ENCODE measurements at places on chromosomes 13 and 19.
A peak's percentile ranks its signal among the peaks of the same experiment; 100 is the strongest.

- DNase-seq, result peak; percentile 84
Measured at GRCh38 chr19:45645631-45646344, 6.6 kb upstream of the EML2 start.

GRCh38 chr19:14868497-14868896, 17.4 kb downstream of the OR7A17 start:
- no peak for DNase-seq

DNA sequence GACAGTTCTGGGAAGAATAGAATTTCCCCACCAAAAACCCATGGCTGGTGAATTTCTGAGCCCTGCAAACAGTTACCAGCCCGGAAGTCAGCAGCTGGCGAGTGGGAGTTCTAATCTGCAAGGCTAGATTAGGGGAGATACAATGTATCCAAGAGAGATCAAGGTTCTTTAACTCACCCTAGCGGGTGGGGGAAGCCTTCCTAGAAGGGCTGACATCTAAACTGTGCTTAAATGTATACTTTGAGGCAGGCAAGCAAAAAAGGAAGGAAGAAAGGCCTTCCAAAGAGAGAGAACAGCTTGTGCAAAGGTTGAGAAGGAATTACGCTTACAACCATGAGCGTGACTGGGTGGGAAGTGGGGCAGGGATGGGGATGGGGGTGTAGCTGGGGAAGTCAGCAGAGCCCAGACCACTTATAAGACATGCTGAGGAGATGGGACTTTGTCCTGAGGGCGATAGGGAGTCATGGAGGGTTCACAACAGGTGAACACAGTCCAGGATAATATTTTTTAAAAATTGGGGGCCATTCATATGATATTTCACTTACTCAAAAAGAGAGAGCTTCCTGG, 20.8 kb upstream of the ZNRF4 start:
- DNase-seq, result no peak

DNA sequence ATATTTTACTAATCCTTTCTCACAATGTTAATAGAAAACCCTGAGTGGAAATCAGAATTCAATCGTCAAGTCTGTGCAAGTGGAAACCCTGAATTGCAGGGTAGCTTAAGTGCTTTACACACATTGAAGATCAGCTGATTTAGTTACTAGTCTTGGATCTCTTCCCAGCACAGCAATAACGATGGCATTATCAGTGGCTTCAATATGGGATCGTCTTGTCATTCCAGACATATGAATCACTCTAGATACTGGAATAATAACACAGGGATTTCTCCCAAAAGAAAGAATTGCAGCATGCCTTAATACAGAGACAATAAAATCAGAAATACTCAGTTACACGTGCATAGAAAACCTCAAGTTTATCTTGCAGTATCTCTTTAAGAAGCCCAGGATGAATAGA, 12.6 kb upstream of the METTL21C start:
- no peak for DNase-seq

- no peak for DNase-seq
Measured at GRCh38 chr13:74338341-74338740, 204.1 kb upstream of the KLF12 start.

DNA sequence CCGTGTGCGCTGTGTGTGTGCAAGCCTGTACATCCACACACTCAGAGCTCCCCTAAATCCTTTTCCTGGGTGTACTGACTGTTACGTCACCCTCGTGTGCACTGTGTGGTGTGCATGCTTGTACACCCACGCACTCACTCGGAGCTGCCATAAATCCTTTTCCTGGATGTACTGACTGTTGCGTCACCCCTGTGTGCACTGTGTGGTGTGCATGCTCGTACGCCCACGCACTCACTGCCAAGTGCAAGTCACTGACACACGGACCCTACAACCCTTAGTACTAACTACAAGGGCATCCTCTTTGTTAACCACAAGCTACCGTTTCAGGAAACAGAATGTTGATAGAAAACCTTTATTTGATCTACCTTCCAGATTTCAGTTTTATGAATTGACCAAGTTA, 983.4 kb downstream of the EFNB2 start:
- DNase-seq, result no peak

- DNase-seq, result no peak
Measured at GRCh38 chr19:30810726-30811125, 438.5 kb downstream of the ZNF536 start.

DNA sequence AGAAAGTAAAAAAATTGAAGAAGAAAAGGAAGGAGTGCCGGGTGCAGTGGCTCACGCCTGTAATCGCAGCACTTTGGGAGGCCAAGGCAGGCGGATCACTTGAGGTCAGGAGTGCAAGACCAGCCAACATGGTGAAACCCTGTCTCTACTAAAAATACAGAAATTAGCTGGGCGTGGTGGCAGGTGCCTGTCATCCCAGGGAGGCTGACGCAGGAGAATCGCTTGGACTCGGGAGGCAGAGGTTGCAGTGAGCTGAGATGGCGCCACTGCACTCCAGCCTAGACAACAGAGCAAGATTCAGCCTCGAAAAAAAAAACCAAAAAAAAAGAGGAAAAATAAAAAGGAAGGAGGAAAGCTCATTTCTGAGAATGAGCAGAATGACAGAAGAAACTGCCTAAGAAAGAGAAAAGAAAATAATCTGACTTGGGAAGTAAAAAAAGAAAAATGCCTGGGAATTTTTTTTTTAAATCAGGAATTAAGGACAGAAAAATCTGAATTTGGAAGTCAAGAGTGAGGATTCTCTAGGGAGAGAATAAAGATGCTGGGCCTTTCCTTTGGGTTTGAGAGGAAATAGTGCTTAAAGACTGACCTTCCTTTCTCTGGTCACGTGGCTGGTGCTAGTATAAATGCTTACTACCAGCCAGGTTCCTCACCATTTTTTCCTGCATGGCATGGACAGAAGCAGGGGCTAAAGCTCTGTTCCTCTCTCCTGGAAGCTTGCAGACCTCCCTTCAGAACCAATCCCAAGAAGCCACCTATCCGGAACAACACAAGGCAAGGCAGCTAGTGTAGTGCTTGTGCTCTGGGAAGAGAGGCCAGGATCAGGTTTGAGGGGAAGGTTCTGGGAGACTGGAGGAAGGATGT, at the start of gene FFAR2:
FFAR2 (plus strand) TSS at position 652 of the 864 bp plus-strand sequence. CDS start 1,458 bp downstream, outside the sequence.
- no peak for DNase-seq

GRCh38 chr19:35295792-35296462, 4.0 kb downstream of the MAG start:
- no peak for DNase-seq

DNA sequence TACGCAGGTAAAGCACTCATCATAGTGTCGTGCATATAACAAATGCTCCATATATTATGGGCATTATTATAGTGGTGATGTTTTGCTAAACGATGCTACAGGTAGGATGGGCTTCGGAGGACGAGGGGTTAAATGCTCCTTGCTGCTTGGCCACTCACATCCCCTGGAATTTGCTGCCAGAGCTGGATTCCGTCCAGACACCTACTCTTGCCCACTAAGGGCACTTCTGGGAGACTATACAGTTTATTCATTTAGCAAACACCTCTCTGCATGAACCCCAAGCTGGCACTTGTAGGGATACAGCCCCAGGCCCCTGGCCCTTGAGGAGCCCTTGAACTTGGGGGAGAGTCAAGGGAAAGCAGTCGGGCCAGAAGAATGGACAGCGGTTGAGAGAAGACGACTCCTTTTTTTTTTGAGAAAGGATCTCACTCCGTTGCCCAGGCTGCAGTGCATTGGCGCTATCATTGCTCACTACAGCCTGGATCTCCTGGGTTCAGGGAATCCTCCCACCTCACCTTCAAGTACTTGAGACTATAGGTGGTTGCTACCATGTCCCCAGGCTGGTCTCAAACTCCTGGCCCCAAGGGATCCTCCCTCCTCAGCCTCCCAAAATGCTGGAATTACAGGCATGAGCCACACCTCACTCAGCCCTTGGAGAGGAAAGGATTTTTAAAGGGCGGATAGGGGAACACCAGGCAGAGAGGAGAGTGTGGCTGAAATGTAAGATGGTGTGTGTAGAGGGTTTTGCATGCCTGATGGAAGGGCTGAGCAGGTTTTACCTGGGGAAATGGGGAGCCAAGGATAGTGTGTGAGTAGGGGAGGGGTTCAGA, 1.1 kb upstream of the MRPL34 start:
- DNase-seq, result peak; percentile 78

DNA sequence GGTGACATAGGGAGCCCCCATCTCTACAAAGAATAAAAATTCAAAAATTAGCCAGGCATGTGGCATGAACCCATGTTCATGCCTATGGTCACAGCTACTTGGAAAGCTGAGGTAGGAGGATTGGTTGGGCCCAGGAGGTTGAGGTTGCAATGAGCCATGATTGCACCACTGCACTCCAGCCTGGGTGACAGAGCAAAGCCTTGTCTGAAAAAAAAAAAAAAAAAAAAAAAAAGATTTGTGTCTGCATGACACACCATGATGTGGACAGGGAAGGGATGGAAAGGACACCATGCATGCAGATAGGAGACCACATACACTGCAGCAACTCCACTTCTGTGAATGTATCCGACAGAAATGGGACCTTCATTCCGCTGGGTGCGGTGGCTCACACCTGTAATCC, 34.0 kb upstream of the HOMER3 start:
- no peak for DNase-seq

DNA sequence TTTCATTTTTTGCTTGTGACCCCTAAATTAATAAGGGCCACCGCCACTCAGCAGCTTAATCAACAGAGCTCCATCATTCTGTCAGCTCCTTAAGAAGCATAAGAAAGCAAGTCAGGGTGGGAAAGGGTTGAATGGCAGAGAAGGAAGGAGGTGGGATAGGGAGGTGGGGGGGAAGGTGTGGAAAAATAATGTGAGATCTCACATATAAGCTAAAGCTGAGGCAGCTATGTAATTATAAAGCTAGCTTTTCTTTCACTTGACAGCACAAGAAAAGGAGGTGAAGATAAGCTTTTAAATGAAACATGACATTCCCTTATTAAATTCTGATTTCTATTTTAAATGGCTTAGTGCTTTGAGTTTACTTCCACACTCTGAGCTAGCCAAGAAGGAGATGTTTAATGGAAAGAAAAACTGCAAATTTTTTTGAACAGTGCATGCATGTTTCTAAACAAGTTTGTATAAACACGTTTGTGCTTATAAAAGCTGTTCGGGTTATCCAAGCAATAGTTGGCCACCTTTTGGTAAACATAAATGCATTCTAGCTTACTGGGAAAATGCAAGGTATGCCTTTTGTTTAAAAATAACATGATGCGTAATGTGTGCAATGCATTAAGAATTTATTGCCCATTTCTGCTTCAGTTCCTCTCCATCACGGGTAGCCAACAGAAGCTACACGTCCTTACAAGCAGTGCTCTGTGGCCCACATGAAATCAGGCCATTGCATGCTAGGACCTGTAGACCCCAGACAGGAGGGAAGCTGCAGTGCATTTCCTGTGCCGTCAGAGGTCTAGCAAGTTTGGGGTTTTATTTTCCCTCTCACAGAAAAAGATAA, 96.2 kb downstream of the LHFPL6 start:
- DNase-seq, result peak; percentile 32

- peak; percentile 23 for DNase-seq
Measured at GRCh38 chr13:41065078-41065477, 3.8 kb downstream of the WBP4 start.

GRCh38 chr19:16084067-16084685, 7.9 kb downstream of the TPM4 start:
- DNase-seq, result no peak

GRCh38 chr19:28468701-28469459, 744.1 kb downstream of the UQCRFS1 start:
- no peak for DNase-seq

DNA sequence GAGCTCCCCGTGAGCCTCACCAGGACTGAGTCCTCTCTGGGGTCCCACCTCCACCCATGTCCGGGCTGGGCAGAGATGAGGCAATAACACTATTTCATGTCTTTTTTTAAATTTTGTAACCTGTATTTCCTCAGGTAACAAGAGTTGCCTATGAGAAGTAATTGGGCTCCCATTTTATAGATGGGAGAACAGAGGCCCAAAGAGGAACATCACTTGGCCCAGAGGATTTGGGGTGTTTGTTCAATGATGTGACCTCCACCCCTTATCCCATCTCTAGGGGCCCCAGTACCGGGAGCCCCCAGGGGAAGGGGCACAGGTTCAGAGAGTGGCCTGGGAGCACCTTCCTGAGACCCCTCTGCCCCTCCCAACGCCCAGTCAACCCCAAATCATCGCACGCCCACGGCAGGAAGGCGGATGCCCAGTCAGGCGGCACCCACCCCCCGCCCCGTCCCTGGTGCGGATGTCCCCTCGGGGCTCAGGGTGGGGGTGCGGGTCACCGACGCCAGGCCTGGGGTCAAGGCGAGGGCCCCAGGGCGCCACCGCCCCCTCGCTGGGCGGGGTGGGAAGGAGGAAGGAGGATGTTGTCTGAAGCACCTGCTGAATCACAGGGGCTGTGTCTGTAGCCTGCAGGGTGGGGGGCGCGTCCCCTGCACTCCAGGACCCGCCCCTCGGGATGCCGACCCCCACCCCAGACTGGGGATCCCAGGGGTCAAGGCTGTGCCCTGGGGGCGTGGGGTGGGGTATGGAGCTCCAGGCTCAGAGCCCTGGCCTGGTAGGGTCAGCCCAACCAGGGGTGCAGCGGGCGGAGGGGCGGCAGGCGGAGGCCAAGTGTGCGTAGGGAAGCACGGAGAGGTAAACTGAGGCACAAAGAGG, 9.0 kb upstream of the CIRBP start:
- DNase-seq, result no peak

GRCh38 chr13:30881191-30881651, 24.9 kb upstream of the MEDAG start:
- DNase-seq, result no peak

GRCh38 chr13:74367193-74367592, 233.0 kb upstream of the KLF12 start:
- DNase-seq, result no peak

- DNase-seq, result no peak
Measured at GRCh38 chr13:81304121-81304659, 963.3 kb upstream of the SPRY2 start.
